HL-60 (cell line): ENCODE measurements at places on chromosomes 12 and 14.

GRCh38 chr12:9856151-9856550 lies 13.0 kb downstream of the CLEC2B start:
- peak; percentile 20 for DNase-seq

- no peak for DNase-seq
Measured at GRCh38 chr14:34650786-34651584, 21.0 kb upstream of the SNX6 start.

- DNase-seq: no peak
Measured at GRCh38 chr14:68521961-68522509, 270.8 kb downstream of the ZFP36L1 start.

- DNase-seq: no peak
Measured at GRCh38 chr12:112792301-112792700, 753 bp downstream of the RPH3A start.

GRCh38 chr14:95662376-95663186 lies 23.6 kb upstream of the TCL1B start:
- DNase-seq: no peak

DNA sequence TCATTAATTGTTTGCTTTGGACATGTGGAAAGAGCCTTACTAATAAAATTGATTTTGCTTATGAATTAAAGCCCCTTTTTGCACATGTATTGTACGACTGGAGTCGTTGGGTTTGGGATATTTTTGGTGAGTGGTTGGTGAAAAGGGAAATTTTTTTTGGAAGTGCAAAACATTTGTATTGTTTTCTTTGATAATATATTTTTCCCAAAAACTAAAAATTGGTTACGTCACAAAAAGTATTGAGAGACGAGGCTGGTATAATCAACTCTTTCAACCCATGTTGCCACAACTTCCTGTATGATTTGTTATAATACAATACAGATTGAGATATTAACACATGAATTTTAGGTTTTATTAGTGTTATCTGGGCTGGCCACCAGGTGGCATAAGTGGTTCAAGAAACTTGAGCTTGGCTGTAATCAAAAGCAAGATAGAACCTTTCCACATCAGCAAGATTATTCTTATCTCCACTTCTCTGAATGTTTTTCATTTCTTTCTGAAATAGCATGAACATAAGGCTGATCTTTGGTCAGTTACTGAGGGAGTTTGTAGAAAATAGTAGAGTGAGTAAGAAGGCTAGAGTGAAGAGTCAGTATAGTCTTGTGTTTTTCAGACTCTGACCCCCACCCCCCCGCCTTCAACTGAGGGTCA lies 8.7 kb downstream of the NGDN start:
- peak; percentile 30 for DNase-seq

GRCh38 chr12:10747730-10748129 lies 24.6 kb upstream of the YBX3 start:
- no peak for DNase-seq

- no peak for DNase-seq
Measured at GRCh38 chr12:65784289-65785015, 39.8 kb upstream of the HMGA2 start.

- DNase-seq: no peak
Measured at GRCh38 chr12:21438643-21439042, 1.2 kb downstream of the PYROXD1 start.

DNA sequence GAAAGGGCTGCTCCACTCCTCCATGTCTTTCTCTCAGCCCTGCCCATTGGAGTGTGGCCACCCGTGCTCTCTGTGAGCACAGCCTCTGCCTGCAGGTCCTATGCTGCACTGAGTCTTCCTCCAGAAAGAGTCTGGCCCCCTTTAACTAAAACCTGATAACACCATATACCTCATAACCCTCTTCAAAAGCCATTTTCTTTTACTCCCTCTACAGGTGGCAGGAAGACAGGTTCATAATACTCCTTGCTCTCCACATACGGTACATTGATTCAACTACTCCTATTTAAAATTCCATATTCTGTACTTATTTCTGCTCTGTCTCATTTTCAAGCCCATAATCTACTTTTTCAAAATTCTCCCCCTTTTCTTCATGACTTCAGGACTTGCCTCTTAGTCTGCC lies 144.0 kb downstream of the HELB start:
- no peak for DNase-seq

GRCh38 chr12:71799106-71799505 lies 40.5 kb upstream of the TBC1D15 start:
- DNase-seq: no peak

GRCh38 chr14:23932639-23933038 lies 20.9 kb upstream of the DHRS4 start:
- no peak for DNase-seq

DNA sequence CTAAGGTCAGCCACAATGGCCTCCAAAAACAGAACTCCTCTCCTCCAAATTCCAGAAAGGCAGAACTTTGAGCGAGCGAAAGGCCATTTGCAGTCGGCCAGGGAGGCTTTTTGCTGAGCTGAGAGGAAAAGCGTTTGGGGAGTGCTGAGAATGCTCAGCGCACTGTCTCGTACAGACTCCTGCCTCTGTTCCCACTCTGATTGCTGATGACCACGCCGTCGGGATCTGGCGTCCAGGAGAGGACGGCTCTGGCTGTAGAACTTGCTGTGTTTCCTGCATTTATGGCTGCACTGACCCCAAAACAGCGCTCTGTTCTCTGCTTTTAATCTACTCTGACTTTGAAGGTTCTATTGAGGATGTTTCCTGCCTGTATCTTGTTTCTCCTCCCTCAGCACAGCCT lies 82.4 kb upstream of the WSCD2 start:
- no peak for DNase-seq

GRCh38 chr14:76754586-76754985 lies 6.7 kb upstream of the VASH1 start:
- no peak for DNase-seq
